ENCODE measurements at places on chromosomes 11 and 22.
A peak's percentile ranks its signal among the peaks of the same experiment; 100 is the strongest.

DNA sequence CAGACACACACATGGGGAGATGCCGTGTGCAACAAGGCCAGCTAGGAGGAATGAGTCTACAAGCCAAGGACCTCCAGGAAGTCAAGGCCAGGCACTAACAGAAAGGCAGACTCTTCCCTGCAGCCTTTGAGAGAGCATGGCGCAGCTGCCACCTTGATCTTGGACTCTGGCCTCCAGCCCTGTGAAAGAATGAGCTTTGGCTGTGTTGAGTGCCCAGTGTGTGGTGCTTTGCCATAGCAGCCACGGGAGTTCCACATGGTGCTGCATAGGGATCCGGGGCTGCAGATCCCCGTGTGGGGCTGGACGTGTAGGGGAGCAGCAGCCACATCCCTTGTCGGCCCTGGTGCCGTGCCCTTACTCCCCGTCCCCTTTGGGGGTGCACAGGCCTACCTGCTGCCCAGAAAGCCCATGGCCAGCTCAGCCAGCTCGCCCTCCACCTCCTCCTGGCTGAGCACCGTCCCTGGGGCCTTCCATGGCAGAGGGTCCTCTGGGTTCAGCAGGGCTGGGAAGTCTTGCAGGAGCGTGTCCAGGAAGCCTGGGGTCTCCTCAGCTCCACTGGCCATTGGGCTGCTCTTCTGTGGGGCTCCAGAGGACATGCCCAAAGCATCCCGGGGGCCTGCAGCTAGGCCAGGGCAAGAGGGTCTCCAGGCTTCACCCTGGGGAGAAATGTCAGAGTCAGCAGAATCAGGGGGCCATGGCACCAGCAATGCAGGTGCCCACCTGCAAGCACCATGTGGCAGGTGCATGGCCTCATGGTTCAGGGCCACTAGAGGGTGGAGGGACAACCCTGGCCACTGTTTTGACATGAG is 7.0 kb downstream of the PPM1F start:
- no peak for DNase-seq

DNA sequence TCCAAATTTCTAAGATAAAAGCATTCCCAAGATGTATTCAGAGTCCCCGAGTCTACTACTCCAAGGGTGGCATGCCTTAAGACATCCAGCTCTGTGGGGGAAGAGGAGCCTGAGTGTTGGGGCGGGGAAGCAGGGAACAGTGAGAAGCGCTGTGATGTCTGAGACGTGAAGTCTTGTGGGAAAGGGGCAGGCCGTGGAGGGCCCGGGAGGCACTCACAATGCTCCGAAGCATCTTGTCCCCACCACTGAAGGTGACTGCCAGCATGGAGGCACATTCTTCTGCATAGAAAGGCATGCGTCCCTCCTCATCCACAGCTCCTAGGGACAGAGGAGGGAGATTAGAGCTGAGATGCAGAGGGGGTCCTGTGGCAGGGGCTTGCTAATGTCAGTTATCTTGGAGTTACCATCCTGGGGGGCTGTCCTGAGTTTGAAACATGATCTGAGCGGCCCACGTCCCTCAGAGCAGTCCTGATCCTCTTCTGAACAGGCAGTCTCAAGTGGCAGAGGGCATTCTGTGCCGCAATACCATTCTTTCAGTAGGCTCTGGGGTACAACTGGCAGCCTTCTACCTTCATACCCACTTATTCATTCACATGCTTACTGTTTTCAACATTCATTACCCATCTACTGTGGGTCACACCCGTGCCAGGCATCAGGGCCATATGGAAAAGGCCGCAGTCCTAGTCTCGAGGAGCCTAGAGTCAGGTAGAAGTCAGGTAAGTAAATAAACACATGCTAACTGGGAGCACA is 8.7 kb downstream of the PCSK7 start:
- DNase-seq = no peak

- DNase-seq = peak; percentile 55
These were observed 10.1 kb downstream of the C11orf87 start for GRCh38 chr11:109432105-109432504.

GRCh38 chr11:34331329-34331728 is 26.5 kb downstream of the ABTB2 start:
- peak; percentile 80 for DNase-seq

GRCh38 chr11:101915791-101916291 is 481 bp downstream of the ANGPTL5 start:
- peak; percentile 49 for DNase-seq

GRCh38 chr11:504053-504993 is 2.7 kb downstream of the RNH1 start:
- peak; percentile 82 for DNase-seq

DNA sequence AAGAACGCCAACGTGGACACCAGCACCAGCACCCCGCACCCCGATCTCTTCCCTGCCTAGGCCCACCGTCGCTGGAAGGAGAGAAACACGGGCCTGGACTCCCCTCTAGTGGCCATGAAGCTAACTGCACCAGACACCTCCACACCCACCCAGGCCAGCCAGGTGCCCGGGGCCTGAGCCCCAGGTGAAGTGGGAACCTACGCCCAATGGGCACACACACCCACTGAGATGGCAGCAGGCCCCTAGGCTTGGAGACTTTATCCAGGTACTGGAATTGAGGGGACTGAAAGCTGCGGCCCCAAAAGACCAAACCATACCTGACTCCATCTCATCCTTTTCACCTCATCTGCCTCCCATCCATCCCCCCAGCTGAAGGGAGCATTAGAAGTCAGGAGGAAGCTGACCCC is 81.0 kb downstream of the BUD13 start:
- DNase-seq = peak; percentile 26

GRCh38 chr22:30705710-30706651 is 11.3 kb downstream of the OSBP2 start:
- DNase-seq = peak; percentile 76

GRCh38 chr11:72812604-72812966 is 1.6 kb upstream of the ATG16L2 start:
- DNase-seq = no peak

DNA sequence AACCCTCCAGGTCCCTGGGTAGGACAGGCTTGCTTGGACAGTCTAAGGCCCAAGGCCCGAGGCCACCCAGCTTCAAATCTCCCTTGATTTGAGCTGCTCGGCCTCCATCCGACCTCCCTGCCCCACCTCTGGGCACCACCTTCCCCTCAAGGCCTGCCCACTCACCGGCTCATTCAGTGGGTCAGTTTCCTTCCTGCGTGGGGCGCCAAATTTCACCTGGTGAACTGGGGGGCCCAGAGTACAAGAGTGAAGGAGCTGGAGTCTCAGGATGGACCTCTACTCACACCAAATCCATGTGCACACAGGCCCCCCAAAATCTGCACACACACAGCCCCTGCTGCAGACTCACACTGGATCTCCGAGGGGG is 3.8 kb downstream of the MAP4K2 start:
- DNase-seq = no peak

DNA sequence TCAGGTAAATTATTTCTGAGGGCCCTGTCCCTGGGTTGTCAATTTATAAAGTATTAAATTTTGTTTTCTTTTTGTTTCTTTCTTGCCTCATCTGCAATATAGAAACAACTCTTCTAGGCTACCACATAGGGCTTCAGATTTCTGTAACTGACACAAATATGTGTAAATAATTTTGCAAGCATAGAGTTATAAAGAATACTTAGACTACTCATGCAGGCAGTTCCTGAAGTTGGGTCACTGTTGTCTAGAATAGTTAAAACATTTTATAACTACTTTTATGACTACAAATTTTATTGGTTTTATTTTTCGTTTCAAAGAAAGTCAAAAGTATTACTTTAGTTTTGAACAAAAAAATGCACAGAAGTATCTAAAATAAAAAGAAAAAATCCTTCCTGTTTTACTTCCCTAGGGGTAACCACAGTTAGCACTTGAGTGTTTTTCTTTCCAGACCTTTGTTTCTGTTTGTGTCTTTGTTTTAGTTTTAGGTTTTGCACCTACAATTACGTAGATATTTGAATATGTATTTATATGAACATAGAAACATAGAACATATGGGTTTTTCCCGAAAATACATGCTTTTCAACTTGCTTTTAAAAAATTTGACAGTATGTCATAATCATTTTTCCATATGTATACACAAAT is 12.4 kb upstream of the TMEM123 start:
- DNase-seq = no peak

DNA sequence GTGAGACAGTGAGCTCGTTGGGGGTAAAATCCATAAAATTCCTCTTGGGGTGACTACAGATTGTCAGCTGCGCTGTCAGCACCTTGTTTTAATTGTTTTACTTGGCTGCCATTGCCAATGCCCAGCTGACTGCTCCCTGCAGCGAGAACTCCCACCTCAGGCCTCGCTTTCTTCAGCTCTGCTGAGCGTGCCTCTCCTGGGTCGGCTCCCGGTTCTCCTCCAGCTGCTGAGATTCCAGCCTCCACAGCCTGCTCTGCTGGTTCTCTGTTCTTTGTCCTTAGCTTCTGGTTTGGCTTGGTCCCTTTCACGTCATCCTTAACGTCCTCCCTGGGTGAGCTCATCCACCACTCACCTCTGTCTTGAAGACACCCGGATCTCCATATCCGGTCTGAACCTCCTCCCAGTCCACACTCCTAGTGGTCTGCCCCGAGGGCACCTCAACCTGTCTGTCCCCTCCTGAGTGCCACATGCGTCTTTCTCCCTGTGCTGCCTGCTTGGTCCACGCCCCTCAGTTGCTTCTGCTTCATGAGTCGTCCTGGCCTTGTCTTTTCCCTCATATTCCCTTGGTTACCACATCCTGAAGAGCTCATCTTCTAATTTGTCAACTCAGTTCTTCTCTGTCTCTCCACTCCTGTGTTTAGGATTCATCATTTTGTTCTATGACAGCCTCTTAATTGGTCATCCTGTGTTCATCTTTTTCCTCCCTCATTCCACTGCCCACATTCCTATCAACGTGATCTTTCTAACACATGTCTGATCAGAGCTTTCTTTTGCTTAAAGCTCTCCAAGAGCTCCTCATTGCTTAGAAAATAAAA is 35.6 kb downstream of the BMAL1 start:
- no peak for DNase-seq

- no peak for DNase-seq
These were observed 3.8 kb upstream of the MMP12 start for GRCh38 chr11:102878595-102878994.

DNA sequence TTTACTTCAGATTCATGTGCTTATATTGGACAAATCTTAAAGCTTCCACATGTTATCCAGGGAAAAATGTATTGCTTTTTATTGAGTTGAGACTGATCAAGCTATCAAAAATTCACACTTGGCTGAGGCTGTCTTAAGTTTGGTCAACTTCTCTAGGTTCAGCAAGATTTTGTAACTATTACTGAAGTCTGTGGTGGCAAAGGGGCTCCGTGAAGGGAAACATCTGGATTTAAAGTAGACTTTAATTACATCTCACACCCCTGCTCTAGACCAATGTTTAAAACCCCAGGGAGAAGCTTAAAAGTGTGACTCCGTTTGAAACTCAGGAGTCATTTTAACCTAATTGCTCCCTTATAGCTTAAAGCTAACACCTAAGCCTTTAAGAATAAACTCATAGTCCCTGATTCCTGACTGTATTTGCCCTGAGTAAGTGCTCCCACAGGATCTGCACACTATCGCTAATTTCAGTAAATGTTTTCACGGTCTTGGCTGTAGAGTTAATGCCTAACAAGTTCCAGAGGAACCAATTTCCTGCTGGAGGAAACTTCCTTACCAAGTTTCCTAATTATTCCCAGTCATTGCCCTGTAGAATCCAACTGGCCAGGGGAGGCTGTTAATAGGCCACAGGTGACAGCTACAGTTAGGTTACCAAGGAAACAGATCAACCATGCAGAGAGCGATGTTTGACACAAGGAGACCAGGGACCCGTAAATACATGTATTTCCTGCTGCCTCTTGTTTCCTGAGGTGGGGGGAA is 40.5 kb downstream of the OR10A6 start:
- peak; percentile 37 for DNase-seq

DNA sequence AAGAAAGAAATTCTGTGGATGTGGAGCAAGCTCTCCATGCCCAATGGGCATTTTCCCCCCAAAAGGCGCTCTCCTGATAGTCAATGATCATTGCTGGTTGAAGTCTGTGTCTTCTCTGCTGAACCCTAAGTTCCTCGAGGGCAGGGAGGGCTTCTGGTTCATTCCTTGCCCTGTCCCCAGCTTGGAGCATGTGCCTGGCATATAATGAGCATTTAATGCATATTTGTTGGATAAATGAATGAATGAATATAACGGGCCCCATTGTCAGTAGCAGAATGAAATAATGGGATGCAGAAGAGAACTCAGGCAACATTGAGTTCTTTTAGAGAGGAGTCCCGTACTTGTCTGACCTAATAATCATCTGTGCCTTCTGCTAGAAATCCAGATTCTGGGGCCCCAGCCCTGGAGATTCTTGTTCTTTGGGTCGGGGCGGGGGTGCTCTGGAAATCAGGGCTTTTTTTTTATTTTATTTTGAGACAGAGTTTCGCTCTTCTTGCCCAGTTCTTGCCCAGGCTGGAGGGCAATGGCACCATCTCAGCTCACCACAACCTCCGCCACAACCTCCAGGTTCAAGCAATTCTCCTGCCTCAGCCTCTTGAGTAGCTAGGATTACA is 64.4 kb downstream of the CD82 start:
- no peak for DNase-seq
